ENCODE measurements at places on chromosomes 11 and 22.
A peak's percentile ranks its signal among the peaks of the same experiment; 100 is the strongest.

- no peak for DNase-seq
These were observed 33.0 kb downstream of the SAMM50 start for GRCh38 chr22:43988116-43988820.

GRCh38 chr22:30591191-30591587 lies 521 bp downstream of the PES1 start:
- DNase-seq, result no peak

- no peak for DNase-seq
These were observed 62.0 kb upstream of the UCP3 start for GRCh38 chr11:74070723-74071492.

DNA sequence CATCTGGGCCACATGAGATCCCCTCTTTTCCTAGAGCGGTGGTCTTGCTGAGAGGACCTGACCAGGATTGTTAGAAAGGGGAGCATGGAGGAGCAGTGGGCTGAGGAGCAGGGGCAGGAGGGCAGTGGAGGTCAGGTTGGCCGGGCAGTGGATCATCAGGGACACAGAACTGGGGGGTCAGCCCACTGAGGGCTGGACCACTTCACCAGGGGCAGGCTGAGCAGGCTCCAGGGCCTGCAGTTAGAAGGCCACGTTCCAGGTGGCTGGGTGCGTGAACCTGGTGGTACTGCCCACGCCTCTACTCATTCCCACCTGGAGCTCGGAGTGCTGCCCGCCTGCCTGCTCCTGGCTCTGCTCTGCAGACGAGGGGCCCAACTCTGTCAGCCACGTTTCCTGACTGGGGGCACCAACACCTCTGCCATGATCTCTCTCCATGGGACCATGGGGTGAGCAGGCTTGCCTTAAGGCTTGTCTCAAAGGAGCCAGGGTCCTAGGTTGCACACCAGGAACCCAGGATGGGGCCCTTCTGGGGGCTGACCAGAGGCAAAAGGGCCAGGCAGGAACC lies 9.7 kb downstream of the MRGPRF start:
- peak; percentile 37 for DNase-seq

- DNase-seq, result no peak
These were observed 1.4 kb downstream of the MS4A6E start for GRCh38 chr11:60328460-60328859.

GRCh38 chr22:20128902-20129746 lies 2.5 kb upstream of the ZDHHC8 start:
- DNase-seq, result peak; percentile 54

- no peak for DNase-seq
These were observed 62.7 kb downstream of the MCM5 start for GRCh38 chr22:35462498-35463230.

DNA sequence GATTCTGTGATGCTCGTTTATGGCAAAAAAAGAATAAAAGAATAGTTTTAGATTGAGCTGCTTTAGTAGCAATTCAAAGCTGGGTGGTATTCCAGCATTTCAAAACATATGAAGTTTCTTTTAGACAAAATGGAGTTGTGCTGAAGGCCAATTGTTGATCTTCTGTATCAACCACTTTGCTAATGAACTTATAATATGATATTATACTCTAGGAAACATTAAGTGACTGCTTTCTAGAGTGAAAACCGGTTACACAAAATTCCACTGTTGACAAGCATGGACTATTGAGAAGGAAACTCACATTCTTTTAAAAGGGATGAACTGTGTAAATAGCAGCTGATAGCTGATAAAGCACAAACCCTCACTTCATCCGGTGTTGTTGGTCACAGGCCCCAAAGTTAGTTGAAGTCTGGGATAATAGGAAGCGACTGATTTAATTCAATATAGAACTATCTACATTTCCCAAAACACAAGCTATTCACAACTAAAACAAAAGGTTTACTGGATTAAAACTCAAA lies 255.1 kb downstream of the CADM1 start:
- DNase-seq, result no peak

- no peak for DNase-seq
These were observed 177.4 kb downstream of the JRKL start for GRCh38 chr11:96567176-96567575.

GRCh38 chr11:122811721-122812120 lies 26.6 kb upstream of the CRTAM start:
- no peak for DNase-seq

GRCh38 chr11:32044158-32044863 lies 46.6 kb upstream of the RCN1 start:
- no peak for DNase-seq

DNA sequence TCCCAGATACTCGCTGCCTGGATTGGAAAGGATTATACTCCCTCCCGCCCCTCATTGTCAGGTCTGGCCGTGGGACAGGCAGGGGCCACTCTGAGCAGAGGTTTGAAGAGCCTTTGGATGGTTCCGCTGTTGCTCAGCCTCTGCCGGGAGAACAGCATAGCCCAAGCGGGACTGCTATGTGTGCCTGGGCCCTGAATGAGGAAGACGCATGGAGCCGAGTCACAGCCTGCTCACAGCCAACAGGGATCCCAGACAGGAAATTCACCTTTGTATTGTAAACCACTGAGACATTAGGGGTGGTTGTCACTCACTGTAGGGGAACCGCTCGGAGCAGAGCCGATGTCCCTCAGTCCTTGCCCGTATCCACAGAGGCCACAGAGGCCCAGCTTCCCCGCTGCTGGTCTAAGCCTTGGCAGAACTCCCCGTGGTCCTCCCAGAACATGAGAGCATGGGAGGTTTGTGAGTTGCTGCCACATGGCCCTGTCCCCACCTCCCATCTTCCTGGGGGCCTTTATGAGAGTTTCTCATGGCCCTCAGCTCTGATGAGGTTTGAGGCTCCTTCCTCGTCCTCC lies 10.7 kb upstream of the FAM118A start:
- no peak for DNase-seq

DNA sequence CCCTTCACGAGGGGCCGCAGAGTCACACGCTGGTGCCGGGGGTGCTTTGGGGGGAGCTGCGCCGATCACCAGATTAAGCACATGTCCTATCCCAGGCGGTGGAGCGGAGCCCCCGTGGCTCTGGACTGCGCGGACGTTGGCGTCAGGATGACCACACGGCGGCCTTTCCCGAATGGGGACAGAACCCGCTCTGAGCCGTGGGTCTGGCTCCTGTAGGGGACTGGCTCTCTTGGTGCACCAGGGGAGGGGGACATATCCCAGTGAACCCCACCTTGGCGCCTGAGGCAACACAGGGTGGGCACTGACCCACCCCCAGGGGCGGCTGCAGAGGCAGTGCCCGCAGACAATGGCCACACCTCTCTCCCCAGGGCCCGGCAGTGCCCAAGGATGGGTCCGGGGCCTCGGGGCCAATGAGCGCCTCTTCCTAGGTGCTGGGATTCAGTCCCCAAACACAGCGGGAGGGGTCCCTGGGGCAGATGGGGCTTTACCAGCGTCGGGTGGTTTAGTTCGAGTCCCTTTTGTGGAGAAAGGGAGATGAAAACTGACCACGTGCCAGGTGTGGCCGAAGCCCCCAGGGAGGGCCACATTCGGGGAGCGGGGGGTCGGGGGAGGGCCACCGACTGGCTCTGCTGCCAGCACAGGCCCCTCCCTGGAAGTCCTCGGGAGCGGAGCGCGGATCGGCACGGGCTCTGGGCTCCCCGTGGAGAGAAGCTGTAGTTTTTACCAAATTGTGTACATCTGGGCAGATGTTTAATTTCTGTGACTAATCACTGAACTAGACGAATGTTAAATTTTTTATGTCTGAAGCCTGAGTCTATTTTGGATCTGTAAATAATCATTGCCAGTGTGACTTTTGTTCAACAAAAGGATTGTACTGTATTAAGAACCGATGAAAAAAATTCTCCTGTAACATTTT lies 58.9 kb downstream of the GRAMD4 start:
- DNase-seq, result no peak

DNA sequence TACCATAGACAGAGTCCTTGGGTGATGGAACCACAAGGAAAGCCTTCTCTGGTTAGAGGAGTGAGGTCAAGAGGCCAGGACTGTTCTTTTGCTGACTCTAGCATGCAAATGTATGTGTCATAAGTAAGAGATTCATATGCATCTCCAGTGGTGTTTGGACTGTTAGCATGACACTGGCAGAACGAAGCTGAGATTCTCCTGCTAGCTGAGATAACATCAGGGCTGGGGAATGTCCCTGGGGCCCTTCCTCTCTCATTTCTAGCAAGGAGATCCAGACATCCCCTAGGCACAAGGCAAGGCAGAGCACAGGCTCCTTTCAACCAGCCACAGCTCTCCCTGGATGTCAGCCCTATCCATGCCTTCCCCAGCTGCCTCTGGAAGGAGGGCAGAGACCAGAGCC lies 711.3 kb downstream of the OPCML start:
- no peak for DNase-seq

- DNase-seq, result no peak
These were observed 194.7 kb downstream of the KIRREL3 start for GRCh38 chr11:126805870-126806269.

DNA sequence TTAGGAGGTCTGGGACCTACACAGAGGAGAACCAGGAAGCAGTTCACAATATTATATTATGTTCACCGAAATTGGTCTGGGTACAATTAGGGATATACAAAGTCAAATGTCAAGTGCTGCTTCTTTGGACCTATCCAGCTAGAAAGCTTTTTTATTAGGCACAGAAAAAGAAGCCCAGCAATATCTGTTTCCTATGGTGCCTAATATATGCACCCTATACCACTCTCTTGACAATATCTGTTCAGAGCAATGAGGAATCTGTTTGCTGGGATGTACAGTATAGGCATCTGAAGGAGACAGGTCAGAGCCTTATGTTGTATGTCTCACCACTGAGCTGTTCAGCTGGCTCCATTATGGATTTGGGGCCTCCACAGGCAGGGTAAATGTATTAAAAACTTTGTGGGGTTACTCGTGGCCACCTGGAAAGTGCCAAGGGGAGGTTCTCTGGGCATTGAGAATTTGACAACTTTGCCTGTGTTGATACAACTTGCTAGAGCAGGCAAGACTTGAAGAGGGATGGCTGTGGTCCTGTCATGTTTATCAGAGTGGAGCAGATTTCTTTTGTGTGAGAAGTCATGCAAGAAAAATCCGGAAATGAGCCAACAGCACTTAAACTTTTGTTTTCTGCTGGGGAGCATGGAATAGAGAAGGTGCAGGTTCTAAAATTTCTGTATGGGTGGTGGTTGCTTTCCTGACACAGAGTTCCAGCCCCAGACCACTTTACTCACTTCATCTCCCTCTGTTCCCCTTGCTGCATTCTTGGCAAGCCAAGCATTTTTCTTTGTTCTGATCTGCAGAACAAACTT lies 10.1 kb downstream of the STIM1 start:
- DNase-seq, result no peak

DNA sequence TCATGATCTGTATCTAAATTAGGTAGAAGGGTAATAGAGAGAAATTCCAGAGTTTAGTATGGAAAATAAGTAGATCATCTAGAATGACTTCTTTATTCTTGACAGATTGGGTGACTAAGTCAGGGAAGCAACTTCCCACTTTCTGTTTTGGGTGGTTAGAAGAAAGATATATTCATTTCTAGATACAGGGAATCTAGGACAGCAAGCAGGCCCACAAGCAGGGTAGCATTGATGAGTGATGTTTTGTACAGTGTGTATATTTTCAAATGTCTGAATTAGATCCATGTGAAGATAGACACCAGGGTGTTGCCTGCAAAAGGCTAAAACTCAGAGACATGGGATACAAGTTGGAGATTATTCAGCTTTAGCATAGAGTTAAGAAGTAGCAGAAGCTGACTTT lies 674.4 kb downstream of the CNTN5 start:
- DNase-seq, result no peak

GRCh38 chr11:69449320-69450063 lies 32.0 kb upstream of the LINC01488 start:
- DNase-seq, result no peak

- DNase-seq, result no peak
These were observed 44.9 kb upstream of the ETS1 start for GRCh38 chr11:128632141-128632791.

- no peak for DNase-seq
These were observed 38.3 kb downstream of the ZBTB16 start for GRCh38 chr11:114097832-114098231.

DNA sequence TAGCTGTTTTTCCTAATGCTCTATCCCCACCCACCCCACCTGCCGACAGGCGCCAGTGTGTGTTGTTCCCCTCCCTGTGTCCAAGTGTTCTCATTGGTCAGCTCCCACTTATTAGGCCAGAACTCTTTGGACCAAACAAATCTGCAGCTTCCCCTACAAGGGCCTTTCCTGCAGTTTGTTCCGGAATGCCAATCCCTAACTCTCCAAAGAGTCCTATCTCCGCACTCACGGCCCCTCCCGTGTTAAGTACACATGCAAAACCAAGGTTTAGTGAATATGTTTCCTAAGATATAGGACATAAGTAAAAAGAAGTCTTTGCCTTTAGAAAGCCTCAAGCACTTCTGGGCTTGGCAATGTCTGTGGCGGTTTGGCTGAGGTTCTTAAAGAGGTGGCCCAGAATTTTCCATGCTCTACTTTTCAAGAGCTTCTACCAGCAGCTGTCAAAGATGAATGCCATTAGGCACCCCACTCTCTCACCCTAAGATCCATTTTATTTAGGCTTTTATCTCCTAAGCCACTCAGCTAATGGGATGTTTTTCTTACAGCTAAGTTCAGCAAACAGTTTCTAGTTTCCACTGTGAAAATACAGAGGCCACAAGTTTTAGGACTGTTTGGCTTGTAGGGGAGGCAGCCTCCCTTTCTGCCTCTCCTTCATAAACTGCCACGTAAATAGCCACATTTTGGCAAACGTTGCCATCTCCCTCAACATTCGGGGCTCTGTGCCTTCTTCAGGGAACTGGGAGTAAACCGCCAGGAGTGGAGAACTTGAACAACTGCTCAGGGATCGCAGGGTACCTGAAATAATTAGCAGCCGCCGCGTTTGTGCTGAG lies 1.6 kb downstream of the CD59 start:
- DNase-seq, result no peak

DNA sequence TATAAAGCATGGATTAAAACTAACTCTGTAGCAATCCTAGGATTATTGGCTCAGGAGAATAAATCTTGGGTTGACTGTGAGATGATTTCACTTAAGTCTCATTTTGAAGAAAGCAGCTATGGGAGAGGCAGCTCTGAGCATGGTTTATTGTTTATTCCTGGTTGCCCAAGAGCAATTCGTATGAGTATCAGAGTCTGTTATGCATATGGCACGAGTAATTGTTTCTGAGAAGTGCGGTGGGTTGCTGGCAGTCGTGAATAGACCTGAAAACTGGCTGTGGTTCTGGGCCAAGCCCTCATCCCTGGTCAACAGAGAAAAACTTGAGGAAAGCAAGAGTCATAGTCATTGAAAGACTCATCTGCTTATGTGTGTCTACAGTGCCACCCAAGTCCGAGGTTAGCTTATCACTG lies 26.8 kb downstream of the DIXDC1 start:
- no peak for DNase-seq

- peak; percentile 88 for DNase-seq
These were observed 3.7 kb upstream of the RPS6KA4 start for GRCh38 chr11:64355078-64355940.
